ENCODE measurements at places on chromosomes 5 and 9.

DNA sequence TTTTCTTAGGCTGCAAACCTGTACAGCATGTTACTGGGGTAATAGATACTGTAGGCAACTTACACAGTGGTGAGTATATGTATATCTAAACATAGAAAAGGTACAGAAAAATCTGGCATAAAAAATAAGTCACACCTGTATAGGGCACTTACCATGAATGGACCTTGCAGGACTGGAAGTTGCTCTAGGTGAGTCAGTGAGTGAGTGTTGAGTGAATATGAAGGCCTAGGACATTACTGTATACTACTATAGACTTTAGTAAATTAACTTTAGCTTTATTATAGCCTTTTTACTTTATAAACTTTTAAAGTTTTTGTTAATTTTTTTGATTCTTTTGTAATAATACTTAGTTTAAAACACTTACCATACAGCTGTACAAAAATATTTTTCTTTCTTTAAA is 51.3 kb downstream of the DENND4C start:
- no peak for DNase-seq

DNA sequence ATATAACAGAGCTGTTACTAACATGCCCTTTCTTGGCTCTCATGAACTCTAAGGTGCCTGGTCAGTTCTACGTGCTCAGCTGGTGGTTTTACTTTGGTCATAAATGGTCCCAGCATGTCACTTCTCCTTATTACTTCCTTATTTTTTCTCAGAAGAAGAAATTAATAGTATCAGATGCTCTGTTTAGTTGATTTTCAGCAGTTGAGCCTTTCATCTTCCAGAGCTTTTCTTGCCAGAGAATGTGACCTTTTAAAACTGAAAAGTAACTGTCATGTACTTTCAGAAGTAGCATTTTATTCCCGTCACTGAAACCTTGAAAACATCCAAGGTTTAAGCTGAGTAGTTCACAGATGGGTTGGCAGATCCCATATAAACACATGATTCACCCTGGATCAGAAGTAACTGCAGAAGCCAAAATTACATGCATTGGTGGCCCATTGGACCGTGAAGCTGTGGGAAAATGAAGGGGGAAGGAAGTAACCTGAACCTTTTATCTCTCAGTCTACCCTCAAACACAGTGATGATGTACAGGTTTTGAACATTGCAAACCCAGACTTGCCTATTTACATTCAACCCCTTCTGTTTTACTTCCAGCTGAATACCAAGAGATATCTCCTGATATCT is 50.5 kb downstream of the HACD4 start:
- DNase-seq, result no peak

- DNase-seq, result no peak
These were observed 123.5 kb upstream of the RAPGEF1 start for GRCh38 chr9:131863306-131863896.

DNA sequence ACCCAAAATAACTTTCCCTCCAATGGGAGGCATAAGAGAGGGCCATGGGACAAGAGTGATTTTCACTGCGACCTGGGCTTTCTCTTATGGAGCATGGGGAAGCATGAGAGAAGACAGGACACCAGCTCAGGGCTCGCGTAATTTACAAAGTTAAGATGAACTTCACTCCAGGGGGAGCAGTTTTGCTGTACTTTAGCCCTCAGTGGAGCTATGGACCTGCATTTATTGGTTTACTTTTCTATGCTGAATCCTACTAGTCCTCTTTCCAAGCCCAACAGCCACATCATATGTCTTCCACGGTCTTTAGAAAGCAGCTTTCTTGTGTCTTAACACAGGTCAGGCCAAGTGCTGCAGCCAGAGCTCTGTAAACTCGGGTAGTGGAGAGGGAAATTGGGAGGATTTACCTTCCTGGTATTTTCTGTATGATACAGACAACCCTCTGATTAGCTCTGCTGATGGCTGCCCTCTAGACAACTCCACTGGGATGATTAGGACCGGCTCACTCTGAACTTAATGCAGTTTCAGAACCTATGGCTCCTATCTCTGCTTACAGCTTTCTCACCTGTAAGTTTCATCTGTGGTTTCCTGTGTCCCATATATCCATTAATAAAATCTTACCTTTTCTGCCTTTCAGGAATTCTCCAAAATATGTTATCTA is 581.0 kb upstream of the RORB start:
- DNase-seq, result no peak

DNA sequence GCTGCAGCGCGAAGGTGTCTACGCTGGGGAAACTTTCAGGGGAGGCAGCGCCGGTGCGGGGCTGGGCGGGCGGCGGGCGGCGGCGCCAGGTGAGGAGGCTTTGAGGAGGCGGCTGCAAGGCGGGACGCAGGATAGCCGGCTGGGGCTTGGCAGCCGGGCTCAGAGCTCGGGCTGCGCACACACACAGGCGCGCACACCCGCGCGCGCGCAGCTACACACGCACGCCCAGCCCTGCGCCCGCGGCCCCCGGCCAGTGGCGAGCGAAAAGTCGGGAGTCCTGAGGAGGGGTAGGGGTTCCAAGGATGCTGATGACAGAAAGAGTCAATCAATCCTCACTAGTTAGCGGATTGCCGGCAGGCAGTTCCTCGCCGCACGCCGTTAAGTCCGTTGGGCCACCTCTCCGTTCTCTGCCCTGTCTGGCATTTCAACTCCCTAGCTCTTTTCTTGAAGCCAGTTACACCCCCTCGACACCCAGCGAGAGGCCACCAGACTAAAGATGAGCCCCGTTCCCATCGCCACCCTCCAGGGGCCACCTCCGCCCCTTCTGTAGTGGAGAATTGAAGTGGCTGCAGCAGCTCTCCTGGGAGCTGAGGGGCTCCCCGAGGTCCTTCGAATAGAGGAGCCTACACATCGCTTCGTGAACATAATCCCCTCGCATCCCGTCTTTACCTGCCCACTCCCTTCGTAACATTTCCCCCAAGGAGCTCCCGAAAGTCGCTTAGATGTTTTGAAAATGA is 1640.3 kb upstream of the C9orf72 start:
- DNase-seq, result no peak

DNA sequence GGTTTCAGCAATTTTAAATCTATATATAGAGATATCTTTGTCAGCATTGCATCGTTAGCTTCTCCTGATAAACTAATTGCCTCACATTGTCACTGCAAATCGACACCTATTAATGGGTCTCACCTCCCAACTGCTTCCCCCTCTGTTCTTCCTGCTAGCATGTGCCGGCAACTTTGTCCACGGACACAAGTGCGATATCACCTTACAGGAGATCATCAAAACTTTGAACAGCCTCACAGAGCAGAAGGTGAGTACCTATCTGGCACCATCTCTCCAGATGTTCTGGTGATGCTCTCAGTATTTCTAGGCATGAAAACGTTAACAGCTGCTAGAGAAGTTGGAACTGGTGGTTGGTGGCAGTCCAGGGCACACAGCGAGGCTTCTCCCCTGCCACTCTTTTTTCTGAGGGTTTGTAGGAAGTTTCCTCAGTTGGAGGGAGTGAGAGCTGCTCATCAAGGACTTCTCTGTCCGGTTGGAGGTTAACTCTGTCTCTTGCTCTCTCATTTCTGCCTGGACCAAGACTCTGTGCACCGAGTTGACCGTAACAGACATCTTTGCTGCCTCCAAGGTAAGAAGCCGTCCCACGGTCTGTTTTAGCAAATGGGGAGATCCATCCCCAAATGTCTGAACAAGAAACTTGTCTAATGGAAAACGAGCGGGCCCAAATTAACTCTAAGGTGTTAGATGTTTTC is at the start of gene IL4:
Gene IL4 (plus strand): TSS at position 51 of the 692 bp plus-strand sequence. CDS start 62 bp downstream, at position 113.
- no peak for DNase-seq

DNA sequence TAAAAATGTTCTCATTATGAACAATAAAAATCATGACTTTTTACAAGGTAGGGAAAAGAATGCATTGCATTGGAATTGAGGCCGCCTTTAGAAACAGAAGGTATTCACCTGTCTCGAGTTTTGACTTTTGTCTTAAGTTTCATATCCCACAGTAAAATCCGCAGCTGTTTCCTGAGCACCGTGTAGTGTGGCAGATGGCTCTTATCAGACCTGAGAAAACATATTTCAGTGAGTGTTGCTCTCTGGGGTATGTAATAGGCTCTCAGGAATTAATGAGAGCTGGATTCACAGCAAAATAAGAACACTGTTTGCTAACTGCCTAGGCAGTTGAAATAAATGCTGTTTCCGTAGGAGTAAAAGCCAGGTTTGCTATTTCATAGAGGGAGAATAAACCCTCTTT is 221.4 kb downstream of the CFAP90 start:
- no peak for DNase-seq

GRCh38 chr5:54844905-54845566 is 140.4 kb downstream of the ESM1 start:
- peak; percentile 27 for DNase-seq

GRCh38 chr5:126471875-126472537 is 48.8 kb downstream of the GRAMD2B start:
- no peak for DNase-seq

- no peak for DNase-seq
These were observed 59.5 kb downstream of the RORB start for GRCh38 chr9:74556685-74557084.

DNA sequence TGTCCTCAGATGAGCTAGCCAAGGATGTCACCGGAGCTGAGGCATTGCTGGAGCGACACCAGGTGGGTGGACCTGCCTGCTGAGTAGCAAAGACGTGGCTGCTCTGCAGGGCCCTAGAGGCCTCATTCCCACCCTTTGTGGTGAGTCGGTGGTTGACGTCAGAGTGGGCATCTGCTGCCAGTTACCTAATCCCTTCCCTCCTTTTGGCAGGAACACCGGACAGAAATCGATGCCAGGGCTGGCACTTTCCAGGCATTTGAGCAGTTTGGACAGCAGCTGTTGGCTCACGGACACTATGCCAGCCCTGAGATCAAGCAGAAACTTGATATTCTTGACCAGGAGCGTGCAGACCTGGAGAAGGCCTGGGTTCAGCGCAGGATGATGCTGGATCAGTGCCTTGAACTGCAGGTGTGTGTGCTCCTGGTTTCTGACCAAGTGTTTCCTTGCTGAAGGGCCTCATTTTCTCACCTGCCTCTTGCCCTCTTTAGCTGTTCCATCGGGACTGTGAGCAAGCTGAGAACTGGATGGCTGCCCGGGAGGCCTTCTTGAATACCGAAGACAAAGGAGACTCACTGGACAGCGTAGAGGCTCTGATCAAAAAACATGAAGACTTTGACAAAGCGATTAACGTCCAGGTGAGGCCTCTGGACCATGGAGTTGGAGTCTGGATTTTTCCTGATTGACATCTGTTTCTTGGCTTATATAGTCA is 48.9 kb downstream of the DYNC2I2 start:
- DNase-seq, result peak; percentile 72

DNA sequence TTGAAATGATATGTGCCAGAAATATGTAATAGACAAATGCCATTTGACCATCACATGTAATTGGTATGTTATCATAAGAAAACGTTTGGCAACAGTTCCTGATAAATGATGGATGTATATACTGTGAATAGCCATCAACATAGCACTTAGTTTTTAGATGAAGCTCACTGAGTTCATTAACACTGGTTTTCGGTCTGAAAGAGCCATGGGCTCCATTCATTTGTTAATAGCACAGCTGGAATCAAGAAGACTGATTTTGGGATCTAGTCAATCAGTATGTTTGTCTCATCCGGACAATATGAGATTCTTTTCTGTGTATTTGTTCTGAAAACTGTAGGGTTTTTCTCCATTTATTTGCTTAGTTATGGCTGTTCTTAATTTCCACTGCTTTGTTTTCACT is 413.5 kb upstream of the CLINT1 start:
- DNase-seq, result no peak

GRCh38 chr9:114592356-114592755 is 4.8 kb downstream of the ATP6V1G1 start:
- no peak for DNase-seq

GRCh38 chr9:133701321-133701980 is 36.7 kb downstream of the SARDH start:
- DNase-seq, result peak; percentile 38

DNA sequence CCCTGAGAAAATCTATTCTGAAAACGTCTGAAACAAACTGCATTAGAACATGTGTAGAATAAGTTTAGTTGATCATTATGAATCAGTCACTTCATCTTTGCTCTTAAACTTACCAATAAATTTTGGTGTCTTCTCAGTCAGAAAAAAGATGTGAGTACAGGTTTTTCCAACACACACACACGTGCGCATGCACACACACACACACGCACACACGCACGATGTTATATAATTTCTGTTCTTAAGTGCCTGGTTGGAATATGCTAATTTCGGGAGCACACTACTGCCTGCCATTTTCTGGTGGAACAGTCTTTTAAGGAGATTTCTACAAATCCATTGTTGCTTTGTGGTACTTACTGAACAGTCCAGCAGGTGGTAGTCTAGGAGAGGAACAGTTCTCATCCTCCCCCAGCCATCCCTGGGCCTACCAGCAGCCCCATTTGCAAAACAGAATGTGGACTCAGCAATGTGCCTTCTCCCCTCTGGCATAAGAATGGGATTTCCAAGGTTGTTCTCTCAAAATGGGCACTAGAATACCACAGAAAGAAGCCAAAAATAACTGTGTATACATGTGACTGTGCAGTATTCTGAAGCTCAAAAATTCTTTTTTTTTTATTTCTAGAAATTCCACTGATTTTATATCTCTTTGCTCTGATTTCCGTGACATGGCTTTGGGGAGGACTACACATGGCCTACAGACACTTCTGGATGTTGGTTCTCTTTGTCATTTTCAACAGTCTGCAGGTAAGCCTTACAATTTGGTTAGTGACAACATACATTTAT is 281.3 kb downstream of the ARRDC3 start:
- peak; percentile 93 for DNase-seq

DNA sequence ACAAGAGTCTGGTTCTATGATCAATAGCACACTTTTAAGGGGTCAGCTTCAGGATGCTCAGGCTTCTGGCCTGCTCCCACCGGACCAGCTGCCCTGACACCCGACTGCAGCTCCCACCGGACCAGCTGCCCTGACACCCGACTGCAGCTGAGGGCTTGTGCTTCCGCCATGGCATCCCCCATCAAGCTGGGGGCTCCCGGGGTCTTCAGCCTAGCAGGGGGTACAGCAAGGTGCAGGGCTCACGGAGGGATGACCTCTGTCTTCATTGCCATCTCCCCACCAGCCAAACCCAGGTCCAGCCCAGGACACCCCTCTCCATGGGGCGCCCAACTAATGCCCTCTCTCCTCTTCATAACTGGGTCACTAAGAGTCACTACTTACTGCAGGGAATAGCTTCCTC is 1.9 kb downstream of the FLT4 start:
- DNase-seq, result no peak

DNA sequence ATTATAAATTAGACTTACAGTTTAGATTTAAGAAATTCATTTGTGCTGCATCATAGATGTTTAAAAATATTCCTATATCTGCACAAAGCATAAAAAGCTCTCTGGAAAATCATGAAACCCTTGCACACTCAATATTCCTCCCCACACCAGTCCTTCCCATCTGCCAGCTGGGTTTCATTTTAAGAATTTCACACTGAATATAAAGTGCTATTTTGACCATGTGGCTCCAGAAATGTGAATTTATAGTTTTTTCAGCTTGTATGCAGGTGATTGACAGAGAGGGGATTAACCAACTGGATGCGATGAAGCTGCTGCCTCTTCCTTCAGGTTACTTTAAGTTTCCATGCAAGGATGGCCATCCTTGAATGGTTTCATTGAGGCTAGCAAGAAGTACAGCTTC is 346.3 kb downstream of the NDUFS4 start:
- no peak for DNase-seq

GRCh38 chr9:125969462-125969861 is 222.3 kb downstream of the PBX3 start:
- DNase-seq, result no peak

- no peak for DNase-seq
These were observed 94.4 kb upstream of the SLC27A6 start for GRCh38 chr5:128870923-128871322.
